ENCODE measurements at places on chromosomes 11 and 22. TPM values are rescaled to one million over a fixed set of nuclear protein-coding genes. Genes with fewer than 3 reads are reported as not detected.

RFPL2 gene
- total RNA-seq, result not detected

OR51I1 gene
- not detected for total RNA-seq

NAALADL1 gene
- 6.2 TPM for total RNA-seq

MS4A15 gene
- not detected for total RNA-seq
